ENCODE measurements at places on chromosomes 2 and 18.

DNA sequence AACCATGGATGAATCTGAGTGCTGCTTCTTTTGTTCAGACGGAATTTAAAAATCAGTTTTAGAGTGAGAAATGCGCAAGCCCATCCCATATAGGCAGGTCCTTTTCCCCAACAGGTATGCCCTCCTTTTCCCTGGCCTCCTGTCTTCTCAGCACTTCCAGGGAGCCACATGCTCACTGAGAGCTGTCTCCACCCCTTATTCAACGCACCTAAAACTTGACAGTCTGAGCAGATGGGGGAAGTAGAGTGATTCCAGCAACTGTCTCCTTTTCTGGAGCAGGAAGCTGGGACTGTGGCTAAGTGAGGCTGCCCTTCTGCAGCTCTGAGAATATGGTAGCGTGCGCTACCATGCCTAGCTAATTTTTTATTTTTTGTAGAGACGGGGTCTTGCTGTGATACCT, 53.1 kb upstream of the NOSTRIN start:
- peak; percentile 60 for DNase-seq

GRCh38 chr2:1891971-1892486, 147.7 kb upstream of the PXDN start:
- DNase-seq: no peak

- DNase-seq: no peak
Measured at GRCh38 chr18:13587001-13587400, 139.4 kb downstream of the FAM210A start.

- no peak for DNase-seq
Measured at GRCh38 chr18:73487966-73488365, 620.2 kb upstream of the NETO1 start.

GRCh38 chr18:56575819-56576663, 62.4 kb downstream of the TXNL1 start:
- DNase-seq: peak; percentile 66
